ENCODE measurements at places on chromosomes 12 and 14.

- no peak for DNase-seq
Observed at GRCh38 chr12:112559784-112560183, 141.0 kb downstream of the PTPN11 start.

- DNase-seq = no peak
Observed at GRCh38 chr12:100871195-100871734, 76.7 kb downstream of the ANO4 start.

DNA sequence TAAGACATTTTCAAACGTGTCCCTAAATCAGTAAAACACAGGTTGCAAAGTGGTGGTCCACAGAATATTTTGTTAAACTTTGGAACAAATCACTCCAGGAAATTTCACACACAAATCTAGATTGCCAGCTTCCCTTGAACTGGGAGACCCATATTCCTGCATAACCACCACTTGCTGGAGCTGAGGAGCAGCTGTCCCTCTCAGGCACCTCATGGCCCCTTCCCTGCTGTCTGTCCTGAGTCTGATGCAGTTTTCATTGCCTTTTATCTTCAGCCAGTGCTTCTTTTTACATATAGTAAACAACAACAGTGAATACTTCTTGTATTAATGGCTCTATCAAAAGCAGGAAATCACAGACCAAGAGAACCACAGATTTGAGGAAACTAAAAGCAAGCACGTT is 289.3 kb downstream of the MED13L start:
- no peak for DNase-seq

- DNase-seq = no peak
Observed at GRCh38 chr12:13444076-13444475, 247.6 kb downstream of the EMP1 start.

DNA sequence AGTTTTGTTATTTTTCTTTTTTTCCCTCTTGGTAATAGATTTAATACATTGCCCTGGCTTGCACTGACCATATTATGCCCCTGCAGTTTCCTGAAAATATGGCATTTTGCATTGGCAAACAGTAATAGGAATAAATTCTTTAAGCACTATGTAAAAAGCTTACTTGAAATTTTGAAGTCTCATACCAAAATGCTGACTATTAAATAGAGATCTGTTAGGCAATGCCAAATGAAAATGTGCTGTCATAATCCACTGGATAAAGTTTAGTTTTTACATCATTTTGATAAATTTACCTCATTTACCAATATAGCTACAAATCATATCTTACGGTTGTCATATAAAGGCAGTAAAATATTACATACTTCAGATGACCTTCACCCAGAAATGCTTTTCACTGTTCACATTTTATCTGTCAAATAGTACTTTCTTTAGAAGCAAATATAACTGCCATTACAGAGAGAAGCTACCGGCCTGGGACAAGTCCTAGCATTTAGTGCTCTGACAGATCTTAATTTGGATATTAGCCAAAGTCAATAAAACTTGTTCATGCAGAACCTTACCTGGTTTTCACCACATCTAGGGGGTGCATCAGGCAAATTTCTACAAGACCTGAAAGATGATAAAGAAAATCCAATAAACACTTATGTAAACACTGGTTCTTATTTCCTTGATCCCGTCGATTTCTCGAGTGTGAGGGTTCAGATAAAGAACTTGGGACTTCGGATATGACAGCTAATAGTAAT is 212.9 kb downstream of the PAX9 start:
- no peak for DNase-seq

GRCh38 chr12:95115641-95116040 is 42.2 kb upstream of the NR2C1 start:
- no peak for DNase-seq

DNA sequence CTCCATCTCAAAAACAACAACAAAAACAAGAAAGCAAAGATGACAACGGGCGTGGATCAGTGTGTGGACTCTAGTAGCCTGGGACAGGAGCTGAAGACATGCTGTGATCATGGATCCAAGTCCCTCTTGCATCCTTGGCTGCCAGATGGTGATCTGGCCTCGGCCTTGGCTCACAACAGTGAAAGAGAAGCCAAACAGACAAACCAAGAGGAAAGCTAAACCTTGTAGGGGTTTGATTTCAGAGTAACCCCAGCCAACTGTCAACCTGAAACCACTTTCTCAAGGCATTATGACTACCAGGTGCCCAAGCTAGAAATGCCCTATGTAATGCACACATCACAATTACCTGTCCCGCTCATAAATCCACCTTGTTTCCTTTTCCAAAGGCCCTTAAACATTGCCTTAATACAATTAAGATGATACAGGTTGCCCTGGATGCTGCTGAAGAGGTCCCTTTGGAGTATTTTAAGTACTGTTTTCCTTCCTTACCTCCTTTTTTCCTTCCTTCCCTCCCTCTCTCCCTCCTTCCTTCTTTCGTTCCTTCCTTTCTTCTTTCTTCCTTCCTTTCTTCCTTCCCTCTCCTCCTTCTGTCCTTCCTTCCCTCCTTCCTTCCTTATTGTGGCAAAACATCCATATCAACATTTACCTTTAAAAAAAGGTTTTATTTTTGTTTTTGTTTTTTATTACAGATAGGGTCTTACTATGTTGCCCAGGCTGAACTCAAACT is 41.4 kb upstream of the NINJ2 start:
- DNase-seq = no peak

DNA sequence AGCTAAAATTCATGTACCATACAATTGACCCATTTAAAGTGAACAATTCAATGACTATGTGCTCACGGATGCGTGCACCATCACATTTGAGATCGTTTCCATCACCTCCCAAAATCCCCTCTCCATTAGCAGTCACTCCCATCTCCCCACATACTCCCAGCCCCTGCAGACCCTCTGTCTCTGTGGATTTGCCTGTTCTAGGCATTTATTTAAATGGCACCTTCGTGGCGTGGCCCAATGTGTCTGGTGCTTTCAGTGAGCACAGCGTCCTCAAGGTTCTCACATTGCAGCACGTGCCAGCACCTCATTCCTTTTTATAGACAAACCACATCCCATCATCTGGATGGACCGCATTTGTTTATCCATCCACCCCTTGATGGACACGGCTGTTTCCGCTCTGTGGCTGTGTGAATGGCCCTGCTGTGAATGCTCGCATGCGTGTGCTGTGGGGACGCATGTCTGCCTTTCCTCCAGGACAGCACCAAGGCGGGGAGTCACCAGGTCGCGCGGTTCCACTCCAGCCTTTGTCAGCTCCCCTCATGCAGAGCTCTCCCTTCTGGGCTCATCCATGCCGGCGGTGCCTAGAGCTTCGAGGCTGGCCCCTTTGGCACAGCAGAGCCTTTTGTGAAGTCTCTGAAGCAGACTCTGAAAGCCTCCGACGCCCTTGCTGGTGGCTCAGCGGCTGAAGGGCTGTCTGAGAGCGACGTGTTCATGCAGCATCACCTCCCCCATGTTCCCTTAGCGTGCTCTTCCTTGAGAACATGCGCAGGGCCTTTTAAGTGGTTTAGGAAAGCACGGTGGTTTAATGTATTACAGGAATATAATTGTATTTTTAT is 184.4 kb downstream of the KIF26A start:
- DNase-seq = no peak

- DNase-seq = peak; percentile 4
Observed at GRCh38 chr12:13173012-13173932, 23.3 kb upstream of the EMP1 start.

DNA sequence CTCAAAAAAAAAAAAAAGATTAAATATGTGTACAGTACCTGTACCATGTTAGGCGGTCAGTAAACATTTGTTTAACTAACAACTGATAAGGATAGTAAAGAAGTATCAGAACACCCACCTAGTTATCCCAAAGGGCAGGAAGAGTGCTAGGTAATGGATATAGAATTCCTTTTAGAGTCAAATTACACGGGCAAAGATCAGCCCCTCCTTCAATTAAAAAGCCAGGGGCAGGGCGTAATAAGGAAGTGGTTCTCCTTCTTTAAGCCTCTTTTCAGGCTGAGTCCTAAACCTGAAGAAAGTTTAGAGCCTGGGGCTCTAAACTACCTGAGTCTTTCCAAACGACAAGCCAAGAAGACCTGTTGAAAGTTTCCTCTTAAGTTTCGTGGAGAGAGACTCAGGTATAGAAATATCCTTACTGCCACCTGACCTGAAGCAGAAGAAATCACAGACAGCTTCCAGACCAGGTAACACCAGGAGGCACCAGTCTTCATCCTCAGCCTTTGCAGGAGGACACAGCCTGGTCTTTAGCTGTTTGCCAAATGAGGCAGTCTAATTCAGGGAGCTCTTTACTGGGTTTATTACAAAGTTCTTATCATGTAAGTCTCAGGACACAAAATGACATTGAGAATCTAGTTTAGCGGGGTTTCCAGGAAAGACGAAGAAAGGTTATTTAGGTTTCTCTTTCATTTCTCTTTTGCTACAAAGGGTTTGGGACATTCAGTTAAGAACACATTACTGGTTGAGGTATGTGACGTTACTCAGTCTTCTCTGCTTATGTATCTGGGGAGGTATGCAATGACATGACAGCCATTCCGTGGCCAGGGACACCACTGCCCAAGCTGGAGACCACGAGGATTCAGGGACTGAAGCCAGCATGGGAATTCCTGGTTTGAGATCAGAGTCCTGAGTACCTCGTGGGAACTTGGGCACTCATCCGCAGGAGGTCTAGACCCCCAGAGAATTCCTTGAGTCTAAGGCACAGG is at the start of gene BCL2L14:
BCL2L14 (plus strand) TSS at position 266 of the 983 bp plus-strand sequence. CDS start 8,367 bp downstream, outside the sequence.
- DNase-seq = no peak

GRCh38 chr12:28954333-28954732 is 194.7 kb upstream of the FAR2 start:
- no peak for DNase-seq

DNA sequence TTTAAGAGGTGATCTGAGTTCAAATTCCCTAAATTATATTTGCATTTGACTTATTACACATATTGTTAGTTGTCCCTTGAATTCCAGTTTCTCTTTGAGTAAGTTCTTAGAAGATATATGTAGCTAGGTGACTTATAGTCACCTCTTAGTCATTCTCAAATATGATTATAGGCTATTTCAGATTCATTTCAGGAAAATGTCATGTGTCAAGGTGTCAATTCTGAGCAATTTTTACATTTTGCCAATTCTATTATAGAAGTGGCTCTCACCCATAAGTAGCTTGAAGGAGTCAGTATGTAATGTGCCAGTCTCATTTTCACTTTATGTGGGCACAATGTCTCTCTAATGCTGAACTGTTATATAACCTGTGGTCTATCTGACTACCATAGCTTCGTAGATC is 623.4 kb downstream of the DIO2 start:
- no peak for DNase-seq

- DNase-seq = no peak
Observed at GRCh38 chr14:53764846-53765245, 191.8 kb downstream of the BMP4 start.

GRCh38 chr12:42761601-42762350 is 172.2 kb upstream of the PRICKLE1 start:
- no peak for DNase-seq

DNA sequence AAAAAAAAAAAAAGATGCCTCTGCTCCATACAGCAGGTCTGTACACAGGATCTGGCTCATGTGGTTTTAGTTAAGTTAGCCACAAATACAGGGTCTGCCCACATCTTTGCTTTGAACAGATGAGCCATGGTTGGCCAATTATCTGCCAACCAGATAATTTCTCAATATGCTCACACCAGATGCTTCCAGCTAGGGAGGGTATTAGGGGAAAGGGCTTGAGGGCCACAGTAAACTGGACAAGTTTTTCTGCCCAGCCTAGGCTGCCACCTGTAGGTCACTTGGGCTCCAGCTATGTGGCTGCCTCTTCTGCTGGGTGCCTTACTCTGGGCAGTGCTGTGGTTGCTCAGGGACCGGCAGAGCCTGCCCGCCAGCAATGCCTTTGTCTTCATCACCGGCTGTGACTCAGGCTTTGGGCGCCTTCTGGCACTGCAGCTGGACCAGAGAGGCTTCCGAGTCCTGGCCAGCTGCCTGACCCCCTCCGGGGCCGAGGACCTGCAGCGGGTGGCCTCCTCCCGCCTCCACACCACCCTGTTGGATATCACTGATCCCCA is 776 bp downstream of the RDH5 start:
- DNase-seq = no peak

DNA sequence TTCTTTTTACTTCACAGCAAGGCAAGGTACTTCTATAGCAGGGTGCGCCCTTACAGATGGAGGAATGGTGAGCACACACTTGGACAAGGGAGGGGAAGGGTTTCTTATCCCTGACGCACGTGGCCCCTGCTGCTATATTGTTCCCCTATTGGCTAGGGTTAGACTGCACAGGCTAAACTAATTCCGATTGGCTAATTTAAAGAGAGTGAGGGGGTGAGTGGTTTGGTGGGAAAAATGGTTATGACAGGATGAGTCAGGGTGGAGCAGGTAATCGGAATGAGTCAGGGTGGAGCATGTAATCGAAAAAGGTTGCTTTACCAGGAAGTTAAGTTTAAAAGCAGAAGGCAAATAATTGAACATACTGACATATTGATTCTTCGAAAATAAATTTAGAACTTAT is 23.7 kb upstream of the RAB21 start:
- no peak for DNase-seq

- DNase-seq = peak; percentile 47
Observed at GRCh38 chr14:99729991-99730875, 46.1 kb downstream of the CYP46A1 start.

- no peak for DNase-seq
Observed at GRCh38 chr14:103022685-103023044, 34.7 kb downstream of the CDC42BPB start.

- DNase-seq = no peak
Observed at GRCh38 chr12:11969437-11970154, 101.1 kb upstream of the BCL2L14 start.

DNA sequence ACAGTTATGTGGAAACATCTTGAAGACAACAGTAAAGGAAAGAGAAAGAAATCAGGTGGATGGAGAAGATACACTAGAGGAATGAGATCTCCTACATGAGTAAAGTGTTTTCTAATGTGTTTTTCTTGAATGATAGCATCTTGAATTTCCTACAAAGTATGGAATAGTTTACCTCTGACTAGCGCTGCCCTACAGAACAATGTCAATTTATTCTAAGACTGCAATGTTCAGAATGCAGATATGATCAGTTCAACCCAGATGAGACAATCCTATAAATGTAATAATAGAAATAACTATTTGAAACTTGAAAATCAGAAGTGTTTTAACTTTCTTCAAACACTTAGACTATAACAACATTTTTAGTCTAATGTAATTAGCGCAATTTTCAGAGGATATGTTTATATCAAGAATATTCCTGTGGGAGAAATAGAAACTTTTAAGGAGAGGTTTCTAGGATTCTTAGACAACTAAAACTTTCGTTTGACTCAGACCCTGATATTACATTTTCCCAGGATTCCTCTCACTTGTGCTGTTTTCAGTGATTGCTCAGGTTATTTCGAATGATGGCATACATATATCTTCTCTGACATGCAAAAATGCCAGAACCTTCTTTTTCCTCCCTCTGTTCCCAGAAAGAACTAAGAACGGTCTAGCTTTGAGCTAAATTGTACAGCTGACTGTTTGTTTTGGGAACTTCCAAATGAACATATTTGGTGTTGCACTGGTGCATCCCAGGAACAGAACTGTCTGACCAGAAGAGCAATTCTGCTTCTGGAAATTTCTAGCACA is 1017.4 kb downstream of the DIO2 start:
- no peak for DNase-seq

- DNase-seq = no peak
Observed at GRCh38 chr14:80278293-80279023, 67.2 kb upstream of the DIO2 start.
